Testis (tissue), 5 donors: ENCODE measurements at places on chromosomes 4 and X. TPM values are rescaled to one million over a fixed set of nuclear protein-coding genes. Genes with fewer than 3 reads are reported as not detected.

DNA sequence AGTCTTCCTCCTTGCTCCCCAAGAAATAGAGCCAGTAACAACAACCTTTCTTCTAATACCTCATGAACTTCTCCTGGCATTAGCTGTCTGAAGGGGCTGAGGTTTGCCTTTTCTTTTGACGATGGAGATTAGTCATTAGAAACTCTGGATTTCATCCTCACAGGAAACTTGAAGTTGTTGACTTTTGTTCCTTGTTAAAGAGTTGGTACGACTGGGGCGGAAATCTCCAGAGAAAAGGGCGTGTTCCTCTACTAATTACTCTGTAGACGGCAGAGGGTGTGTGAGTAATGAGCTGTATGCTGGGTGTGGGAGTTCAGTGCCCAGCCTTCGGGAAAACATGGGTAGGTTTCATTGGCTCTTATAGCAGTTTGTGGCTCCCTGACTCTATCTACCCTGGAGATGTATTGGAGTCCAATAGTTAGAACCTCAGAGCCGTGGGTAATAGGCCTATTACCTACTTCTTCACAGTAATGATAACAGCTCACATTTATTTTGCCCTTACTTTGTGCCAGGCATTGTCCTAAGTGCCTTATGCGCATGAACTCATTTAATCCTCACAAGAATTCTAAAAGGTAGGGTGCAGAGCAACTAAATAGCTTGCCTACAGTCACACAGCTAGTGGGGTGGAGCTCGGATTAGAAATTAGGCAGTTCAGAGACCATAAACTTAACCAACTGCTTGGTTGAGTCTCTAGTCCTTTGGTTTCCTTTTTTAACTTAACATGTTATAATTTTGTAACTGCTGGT is 23.4 kb downstream of the TMEM164 start:
- H3K27me3 ChIP-seq: no peaks in the 10 kb centered on the region
- DNase-seq: no peak
- no peak overlapping the region for H3K27ac ChIP-seq
- no peak overlapping the region for H3K4me3 ChIP-seq
- no peaks in the 10 kb centered on the region for H3K4me1 ChIP-seq
- H3K36me3 ChIP-seq: no peaks in the 10 kb centered on the region

The MFAP3L gene
- total RNA-seq: 41.4 TPM

The ADH1A gene
- total RNA-seq: not detected

DNA sequence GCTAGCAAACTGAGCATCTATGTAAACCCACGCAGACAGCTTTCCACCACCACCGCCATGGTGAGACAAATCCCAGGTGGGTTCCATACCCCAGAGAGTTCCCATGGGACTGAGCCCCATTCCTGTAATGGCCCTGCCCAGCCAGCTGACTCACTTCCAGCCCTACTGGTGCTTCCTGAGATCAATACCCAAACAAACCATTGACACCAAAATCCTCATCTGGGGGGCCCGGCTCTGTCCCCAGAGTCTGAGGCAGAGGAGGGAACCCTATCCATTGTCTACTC is 30.1 kb upstream of the JAKMIP1 start:
- DNase-seq: peak; percentile 8
- no peaks in the 10 kb centered on the region for H3K36me3 ChIP-seq
- H3K4me1 ChIP-seq: no peaks in the 10 kb centered on the region
- H3K27me3 ChIP-seq: no peaks in the 10 kb centered on the region
- no peak overlapping the region for H3K4me3 ChIP-seq
- no peak overlapping the region for H3K27ac ChIP-seq

DNA sequence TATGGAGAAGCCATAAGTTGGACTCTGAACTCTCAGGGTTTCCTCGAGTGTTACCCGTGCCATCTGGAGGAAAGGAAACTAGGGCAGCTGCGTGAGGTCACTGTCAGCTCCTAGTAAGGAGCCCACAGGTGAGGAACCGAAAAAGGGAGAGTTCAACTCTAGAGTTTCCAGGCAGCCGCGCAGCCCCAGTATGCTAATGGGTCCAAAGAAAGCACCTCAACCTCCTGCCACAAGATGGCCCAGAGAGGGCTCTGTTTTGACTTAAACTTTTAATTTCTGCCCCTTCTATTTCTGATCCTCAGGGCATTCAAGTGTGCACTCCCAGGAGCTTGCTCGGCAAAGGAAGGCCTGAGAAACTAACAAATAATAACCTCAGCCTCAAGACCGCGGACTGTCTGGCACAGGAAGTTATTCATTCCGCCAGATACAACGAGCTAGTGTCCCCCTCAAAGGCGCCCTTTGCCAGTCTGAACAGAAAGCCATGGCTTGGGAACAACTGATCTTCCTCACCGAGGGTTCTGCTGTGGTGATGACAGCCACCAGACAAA is 13.9 kb downstream of the SCARB2 start:
- H3K27me3 ChIP-seq: no peaks in the 10 kb centered on the region
- peak overlapping the region; percentile 75 for H3K27ac ChIP-seq
- DNase-seq: no peak
- peaks cover 59% of the 10 kb centered on the region for H3K4me1 ChIP-seq

The FOXR2 gene
- 5.6 TPM for total RNA-seq
